ENCODE measurements at places on chromosomes 7 and 10.

DNA sequence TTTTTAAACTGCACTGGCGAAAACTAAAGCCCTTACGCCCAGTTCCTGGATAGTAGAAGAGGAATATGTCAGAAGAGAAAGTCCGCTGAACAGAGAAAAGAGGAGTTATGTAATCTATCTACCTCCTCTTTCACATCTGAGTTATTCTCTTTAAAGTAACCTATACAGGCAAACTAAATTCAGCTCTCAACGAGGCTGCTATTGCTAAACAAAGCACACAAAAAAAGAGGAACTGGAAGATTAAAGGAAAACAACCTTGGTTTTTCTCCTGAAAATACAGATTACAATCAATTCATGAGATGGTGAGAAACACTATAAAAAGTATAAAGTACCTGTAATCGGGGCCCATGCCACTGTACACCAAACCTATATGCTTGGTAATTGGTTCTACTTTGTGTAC, 5.8 kb downstream of the PSMA2 start:
- no peak for DNase-seq

GRCh38 chr10:117621795-117622420, 79.4 kb downstream of the EMX2 start:
- DNase-seq: no peak

DNA sequence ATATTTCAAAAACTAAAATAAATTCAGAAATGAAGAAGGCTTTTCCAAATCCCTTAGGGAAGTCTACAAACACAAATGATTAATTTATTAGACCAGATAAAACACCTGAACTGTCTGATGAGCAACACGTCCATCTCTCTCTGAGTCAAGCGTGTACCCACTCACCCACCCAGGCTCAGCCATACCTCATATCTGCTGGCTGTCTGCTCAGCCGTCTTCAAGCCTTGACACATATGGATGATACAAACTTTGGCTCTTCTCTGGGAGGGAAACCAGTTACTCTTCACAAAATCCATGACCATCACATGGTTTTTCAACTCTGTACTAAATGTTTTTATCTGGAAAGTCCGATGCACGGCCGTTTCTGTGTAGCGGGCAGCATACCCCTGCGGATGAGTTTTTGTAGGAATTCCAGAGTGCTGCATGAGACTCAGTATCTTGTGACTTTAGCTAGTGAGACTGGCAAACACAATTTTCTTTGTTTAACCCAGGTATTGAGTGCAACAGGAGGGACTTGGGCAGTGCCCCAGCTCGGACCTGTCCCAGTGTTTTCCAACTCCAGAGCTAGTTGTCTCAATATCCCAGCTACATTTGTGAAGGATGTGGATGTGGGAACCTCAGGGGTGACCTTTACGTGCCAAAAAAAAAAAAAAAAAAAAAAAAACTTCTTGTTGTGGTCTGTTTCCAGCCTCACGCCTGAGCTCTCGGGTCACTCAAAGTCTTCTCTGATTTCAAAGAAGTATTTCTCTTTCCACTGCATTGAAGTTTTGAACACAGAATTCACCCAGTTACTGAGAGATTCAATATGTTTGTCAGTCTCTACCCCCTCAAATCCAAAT, at the start of gene C10orf90:
C10orf90 (minus strand) TSS at position 638 of the 839 bp plus-strand sequence; CDS start at position 425, 213 bp downstream.
- DNase-seq: no peak

DNA sequence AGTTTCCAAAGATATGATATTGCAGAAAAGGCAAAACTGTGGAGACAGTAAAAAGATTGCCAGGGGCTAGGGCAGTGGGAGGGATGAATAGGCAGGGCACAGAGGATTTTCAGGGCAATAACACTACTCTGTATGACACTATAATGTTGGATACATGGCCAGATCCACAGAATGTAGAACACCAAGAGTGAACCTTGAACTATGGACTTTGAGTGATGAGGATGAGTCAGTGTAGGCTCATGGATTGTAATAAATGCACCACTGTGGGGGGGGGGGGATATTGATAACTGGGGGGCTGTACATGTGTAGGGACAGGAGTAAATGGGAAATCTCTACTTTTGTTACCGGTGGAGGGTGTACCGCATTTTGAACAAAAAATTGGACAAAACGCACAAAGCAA, 77.4 kb downstream of the ALOX5 start:
- DNase-seq: no peak
